ENCODE measurements at places on chromosomes 11 and 22. TPM values are rescaled to one million over a fixed set of nuclear protein-coding genes. Genes with fewer than 3 reads are reported as not detected.

Gene FGF4
- total RNA-seq, result not detected

Gene CCDC89
- total RNA-seq, result 2.5 TPM

Gene BRSK2
- total RNA-seq, result 43.1 TPM

Gene HEPACAM
- total RNA-seq, result 59.3 TPM

Gene OR2AG2
- total RNA-seq, result 1.4 TPM

Gene KCNK4
- total RNA-seq, result 7.2 TPM

Gene FOSL1
- not detected for total RNA-seq

Gene ABCG4
- 9.0 TPM for total RNA-seq

Gene LARGE2
- 0.23 TPM for total RNA-seq

Gene SLC6A5
- total RNA-seq, result 0.23 TPM
